ENCODE measurements at places on chromosomes 7 and 10.

GRCh38 chr10:79268742-79269141 lies 78.5 kb upstream of the PPIF start:
- no peak for DNase-seq

GRCh38 chr10:132891368-132891767 lies 51.0 kb downstream of the CFAP46 start:
- no peak for DNase-seq

DNA sequence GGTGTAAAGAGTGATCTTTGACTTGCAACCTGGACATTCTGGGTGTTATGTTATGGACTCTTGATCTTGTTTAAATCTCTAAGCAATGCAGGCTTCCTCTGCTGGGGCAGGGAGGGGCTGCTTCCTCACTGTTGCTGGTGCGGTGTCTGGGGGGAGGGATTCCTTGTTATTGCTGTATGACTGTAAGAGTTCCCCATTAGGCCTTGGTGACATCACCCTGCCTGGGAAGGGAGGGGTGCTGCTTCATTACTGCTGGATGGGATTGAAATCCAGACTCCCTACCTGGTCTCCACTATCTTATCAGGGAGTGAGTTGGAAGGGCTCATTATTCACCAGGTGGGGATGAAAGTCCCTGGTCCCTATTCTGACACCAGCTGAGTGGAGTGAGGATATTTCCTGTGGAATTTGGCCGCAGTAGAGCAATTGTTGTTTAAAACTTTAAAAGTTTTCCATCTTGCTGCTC lies 8.8 kb downstream of the OGDH start:
- no peak for DNase-seq

GRCh38 chr10:29735628-29736365 lies 101.0 kb upstream of the SVIL start:
- DNase-seq = no peak

DNA sequence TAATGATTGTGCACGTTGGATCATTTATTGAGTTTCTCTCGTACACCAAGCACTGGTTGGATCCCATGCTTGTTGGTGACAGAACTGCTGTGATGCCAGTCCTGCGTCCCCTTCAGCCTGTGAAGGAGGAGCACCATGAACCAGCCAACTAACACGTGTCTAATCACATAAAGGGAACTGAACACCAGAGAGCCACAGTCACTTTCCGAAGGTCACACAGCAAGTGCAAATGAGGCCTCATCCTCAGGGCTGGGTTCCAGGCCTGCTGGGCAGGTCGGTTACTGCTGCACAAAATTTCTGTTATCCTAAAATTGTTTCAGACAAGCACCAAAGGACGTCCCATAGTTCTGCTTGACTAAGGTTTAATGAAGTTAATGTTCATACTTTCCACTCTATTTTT lies 332.0 kb upstream of the ZNF32 start:
- DNase-seq = no peak

DNA sequence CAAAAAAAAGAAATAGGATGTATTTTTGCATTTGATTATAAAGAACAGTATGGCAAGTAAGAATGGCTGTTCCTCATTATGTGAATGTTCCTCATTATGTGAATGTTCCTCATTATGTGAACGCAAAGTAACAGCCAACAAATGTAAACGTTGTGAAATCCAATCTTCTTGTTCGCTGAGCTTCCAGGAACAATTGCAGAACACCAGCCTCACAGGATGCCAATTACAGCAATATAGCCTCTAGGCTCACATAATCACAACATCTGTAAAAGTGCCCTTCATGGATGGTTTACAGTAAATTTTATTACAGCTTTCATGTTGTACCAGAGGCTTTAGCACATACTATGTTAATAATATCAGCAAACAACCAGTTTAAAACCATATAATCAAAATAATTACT lies 71.6 kb downstream of the THSD7A start:
- DNase-seq = peak; percentile 94

DNA sequence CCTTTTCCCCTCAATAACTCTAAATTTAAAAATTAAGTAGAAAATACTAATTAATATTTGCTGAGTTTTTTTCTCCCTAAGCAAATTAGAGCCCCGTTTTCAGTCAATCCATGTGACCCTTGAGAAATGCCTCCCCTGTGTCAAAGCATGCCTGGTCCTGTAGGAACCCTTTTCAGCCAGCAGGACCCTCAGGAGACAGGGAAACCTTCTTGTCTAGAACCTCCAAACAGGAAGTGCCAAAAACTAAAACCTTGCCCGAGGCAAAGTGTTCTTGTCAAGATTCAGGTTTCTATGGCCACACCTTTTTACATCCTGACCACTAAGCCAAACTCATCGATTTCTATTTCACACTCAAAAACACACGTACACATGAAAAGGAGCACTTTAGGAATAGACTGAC lies 60.1 kb upstream of the NFE2L3 start:
- DNase-seq = no peak

DNA sequence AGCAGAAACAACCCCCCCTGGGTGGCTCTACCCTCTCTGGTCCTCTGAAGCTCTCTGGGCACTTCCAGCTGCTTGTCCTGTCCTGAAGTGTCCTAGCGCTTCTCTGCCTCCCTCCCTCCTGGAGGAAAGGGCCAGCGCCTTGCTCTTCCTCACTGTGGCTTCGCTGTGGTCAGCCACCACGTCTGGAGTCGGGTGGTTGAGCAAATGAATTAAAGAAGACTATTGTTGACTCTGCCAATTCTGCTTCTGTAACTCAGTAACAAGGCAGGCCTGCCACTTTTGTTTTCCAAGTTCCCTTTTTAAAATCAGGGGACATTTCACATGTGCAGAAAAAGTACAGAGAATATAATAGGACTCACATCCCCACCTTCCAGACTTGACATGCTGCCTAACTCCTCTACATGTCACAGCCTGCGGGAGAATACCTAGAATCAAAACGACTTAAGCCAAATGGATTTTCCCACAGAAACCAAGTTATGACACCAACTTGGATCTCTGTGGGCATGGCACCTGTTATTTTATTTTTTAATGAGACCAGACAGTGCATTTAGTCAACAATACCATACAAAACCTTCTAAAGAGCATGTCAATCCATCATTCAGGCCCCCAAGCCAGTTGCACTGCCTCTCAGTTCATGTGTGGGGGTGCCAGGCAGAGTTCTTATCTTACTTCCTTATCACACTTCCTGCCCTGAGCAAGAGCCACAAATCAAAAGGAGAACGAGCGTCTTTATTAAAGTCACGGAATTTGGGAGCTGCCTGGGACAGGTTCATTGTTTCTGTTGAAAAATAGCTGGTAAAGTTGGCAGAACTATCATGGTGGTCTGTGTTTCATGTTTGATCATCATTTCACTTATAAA lies 6.8 kb downstream of the FFAR4 start:
- DNase-seq = no peak

DNA sequence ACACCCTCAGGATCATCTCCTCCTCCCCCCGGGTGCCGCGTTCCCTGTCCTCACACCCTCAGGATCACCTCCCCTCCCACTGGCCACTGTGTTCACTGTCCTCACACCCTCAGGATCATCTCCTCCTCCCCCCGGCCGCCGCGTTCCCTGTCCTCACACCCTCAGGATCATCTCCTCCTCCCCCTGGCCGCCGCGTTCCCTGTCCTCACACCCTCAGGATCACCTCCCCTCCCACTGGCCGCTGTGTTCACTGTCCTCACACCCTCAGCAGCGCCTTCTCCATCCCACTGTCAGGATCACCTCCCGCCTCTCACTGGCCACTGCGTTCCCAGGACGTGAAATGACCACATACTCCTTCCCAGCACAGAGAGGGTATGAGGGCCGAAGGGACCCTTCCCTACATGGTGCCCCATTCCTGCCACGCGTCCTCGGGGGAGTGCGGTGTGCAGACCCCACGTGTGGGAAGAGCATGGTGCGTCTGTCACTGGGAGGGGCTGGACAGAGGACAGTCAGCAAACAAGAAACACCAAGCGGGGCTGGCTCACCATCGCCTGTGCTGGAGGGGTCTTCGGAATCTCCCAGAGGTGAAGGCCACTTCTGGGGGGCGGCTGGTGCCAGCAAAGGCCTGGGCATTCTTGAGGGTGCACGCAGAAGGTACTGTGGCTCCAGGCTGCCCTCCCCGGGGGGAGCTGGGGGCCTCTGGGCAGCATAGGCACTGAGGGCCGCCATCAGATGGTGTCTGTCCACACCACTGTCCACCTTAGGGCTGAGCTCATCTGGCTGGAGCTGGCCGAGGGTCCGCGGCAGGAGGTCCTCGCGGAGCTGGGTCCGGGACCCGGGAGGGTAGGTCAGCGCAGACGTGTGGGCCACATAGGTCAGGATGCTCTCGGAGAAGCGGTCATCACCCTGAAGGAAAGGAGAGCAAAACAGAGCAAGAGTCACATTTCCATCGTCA lies 421.0 kb downstream of the PTPRN2 start:
- no peak for DNase-seq

DNA sequence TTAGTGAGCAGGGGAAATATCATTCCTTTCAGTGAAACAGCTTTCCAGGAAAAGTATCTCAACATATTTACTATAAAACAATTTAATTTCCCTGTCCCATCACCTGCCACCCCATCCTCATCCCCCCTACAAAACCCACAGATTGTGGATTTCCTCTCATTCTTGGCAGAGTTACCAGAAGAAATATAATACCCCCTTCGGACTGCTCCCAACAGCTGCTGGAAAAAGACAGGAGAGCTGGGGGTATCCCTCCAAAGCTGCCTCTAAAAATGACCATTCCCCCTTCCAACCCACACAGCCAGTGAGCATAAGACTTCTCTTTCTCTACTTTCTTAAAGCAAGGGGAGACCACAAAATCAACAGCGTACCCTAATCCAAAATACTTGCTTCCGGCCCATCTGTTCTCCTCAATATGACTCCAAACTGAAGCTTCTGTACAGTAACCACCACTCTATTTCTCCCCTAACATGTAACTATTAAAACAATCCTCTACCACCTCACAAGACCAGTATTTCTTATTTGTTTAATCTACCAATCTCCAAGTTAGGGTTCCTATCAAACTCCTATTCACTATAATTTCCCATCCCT lies 7.8 kb downstream of the FBXW4 start:
- DNase-seq = no peak

DNA sequence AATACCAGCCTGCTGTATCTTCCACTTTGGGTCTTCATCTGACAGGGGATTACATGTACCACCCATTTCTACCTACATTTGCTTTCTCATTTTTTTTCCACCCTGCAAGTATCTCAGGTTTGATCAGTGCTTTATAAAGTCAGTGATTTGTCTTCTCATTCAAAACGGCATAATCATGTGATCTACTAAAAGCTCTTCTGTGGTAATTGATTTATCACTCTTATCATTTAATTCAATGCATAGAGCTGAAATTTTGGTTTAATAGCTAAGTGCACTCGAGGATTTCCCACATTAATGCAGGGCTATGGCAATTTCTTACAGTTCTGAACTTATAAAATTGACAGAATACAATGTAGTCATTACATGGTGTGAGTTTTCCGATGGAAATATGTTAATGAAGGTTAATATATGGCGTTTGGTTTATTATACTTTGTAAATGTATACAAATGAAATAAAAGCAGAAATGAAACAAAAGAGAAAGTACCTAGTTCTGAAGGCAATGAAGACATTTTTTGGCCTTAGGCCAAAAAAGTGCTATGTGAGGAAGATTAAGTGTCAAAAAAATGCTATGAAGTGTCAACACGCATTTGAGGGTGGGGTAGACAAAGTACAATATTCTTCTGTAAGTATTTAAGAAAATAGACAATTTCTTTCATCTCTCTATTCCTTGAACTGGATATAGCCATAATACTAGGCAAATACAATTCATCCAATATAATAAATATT lies 457.3 kb downstream of the ETV1 start:
- no peak for DNase-seq

DNA sequence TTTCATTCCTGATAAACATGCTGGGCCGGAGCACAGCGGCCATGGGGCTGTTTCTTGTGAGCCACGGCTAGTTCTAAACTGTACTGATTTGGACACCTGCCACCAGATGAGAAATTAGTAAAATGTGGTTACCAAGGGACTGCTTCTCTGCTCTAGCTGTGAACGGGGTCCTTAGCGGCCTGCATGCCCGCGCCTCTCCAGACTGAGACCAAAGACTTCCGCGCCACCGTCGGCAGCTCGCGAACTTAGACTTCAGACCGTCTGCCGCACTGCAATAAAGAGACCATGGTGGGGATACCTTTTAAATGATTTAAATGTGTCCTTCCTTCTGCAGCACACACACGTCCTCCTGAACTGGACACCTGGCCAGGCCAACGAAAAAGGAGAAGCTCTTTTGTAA lies 116.4 kb downstream of the BMS1 start:
- DNase-seq = no peak

- no peak for DNase-seq
Measured at GRCh38 chr10:106618646-106619045, 545.9 kb downstream of the SORCS1 start.

- peak; percentile 24 for DNase-seq
Measured at GRCh38 chr10:1198453-1199344, 142.5 kb downstream of the WDR37 start.

- no peak for DNase-seq
Measured at GRCh38 chr7:81839708-81840369, 70.0 kb upstream of the HGF start.

- DNase-seq = no peak
Measured at GRCh38 chr10:47336387-47337134, 11.6 kb upstream of the RBP3 start.

- no peak for DNase-seq
Measured at GRCh38 chr7:83005410-83005809, 157.3 kb downstream of the PCLO start.

- no peak for DNase-seq
Measured at GRCh38 chr10:73888514-73888913, 14.2 kb upstream of the CAMK2G start.

DNA sequence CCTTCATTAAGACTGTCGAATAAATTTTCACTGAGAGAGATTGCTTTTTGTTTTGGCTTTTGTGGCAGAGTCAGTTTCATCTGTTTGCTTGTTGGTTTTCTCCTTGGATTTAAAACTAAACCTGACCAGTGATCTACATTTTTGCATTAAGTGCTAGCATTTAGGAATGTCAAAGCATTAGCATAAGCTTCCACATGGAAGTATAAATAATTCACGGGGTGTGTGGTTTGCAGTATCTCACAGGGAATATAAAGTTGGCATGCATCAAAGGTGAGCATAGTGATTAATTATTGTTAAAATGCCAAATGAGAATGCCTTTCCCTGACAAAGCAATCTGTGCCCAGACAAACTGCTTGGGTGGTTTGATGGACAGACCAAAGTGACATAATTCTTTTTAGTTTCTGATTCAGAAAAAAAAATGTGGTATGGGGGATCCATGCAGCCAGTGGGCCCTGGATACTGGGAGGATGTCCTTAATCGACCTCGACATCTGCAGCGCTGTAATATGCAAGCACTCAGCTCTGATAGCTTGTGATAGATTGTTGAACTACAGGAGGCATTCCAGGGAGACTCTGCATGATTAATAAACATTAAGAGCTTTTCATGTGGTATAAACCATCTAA lies 339.3 kb upstream of the POM121L12 start:
- no peak for DNase-seq

GRCh38 chr7:150435390-150436073 lies 14.9 kb upstream of the GIMAP8 start:
- DNase-seq = no peak
